ENCODE measurements at places on chromosomes 13 and 19.

DNA sequence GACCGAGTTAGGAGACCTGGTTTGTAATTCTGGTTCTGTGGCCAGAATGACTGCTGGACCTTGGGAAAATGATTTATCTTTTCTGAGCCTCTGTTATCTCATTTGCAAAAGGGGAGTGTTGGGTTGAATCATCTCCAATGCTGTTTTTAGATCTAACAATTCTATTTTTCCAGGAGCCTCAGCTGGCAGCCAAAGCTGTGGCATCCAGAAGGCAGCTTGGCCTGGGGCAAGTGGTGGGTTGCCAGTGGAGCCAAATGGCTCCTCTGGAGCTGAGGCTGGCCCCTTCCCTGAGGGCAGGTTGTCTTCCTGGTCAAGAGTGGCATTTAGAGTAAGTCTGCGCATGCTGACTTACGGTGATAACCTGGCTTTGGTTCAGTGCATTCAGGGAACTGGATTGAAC, 21.3 kb downstream of the B3GLCT start:
- no peak for DNase-seq

GRCh38 chr13:78102121-78102677, 183.6 kb upstream of the EDNRB start:
- DNase-seq, result peak; percentile 33

DNA sequence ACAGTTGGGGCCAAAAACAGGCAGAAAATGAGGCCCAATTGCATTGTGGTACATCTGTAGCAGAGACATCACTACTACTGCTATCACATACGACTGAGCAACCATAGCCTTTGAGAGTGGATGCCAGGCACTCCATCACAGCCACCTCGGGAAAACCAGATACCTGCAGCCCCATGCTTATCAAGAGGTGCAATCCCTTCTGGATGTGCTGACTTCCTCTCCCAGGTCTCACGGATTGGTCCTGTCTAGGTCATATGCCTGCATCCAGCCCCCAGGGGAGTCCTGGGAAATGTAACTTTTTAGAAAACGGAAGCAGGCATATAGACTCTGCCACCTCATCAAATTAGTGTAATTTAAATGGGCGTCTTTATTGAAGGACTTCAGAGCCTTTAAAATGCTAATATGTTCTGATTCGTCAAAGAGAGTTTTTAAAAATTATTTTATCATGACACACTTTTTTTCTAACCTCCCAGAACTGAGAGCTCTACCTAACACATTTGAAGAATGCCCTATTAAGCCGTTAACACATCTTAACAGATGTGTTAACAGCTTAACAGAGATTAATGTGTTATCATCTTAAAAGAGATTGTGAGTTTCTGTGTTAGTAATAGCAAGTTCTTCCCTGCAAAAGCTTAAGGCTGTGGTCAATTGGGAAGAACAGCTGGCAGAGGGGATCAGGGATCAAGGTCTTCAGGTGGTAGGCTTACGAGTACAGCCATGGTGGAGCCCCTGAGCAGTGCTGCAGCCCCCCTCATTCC, 63.9 kb downstream of the DLEU7 start:
- no peak for DNase-seq

DNA sequence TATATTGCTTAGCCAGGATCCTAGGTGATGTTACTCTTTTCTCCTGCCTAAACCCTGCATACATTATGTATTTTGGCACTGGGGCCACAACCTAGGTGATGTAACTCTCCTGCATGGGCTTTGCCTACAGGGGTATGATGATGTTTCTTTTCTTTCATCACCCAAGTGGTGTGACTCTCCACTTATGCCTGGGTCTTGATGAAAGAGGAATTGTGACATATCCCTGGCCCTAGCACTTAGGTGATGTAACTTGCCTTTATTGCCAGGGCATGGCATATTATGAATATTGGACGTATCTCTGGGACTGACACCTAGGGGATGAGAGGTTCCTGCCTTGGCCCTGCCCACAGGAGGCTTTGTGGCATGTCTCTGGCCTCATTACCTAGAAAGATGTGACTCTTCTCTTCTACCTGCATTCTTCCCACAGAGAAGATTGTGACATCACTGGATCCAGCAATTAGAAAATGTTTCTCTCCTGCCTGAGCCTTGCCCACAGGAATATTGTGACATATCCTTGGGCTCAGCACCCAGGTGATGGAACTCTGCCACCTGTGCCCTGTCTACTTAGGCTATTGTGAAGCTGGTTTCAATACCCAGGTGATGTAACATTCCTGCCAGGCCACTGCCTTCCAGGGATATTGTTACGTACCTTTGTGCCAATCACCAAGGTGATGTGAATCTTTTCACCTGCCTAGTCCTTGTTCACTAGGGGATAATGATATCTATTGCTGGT, 27.3 kb upstream of the ZNF254 start:
- DNase-seq, result no peak

DNA sequence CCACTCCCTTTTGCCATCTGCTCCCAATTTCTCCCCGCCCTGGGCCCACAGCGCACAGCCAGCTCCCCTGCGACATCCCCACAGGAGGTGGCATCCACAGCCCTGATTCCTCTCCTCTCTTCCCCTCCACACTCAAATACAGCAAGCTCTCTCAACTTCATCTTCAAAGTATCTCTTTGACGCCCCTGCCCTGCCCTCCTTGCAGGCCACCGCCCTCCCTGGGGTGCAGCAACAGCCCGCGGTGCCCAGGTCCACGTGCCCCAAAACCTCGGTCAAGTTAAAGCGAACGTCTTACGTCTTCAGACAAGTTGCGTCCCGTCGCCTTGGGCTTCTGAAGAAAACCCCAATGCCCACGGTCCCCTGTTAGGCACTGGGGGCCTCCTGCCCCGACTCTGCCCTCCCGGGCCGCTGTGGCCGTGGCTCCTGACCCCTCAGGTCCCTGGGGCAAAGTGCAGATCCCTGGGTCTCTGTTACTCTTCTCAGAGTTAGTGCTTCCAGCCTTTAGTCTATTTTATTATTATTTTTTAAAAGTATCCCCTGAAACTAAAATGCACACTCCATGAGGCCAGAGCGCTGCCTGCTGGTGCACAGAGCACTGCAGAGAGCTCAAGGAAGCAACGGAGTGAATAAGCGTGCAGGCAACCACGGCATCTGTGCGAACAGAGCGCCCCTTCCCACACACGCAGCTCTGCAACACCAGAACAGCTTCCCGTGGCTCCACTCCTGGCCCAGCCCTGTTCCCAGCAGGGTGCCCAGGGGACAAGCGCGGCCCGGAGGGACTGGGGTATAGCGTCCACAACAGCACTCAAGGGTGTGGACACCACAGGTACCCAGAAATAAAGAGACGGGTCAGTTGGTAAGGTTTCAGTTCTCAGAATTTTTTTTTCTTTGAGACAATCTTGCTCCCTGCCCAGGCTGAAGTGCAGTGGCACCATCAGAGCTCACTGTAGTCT, 26.4 kb downstream of the IL17D start:
- no peak for DNase-seq

- no peak for DNase-seq
These were observed 1.1 kb downstream of the TNNI3 start for GRCh38 chr19:55156202-55157063.

DNA sequence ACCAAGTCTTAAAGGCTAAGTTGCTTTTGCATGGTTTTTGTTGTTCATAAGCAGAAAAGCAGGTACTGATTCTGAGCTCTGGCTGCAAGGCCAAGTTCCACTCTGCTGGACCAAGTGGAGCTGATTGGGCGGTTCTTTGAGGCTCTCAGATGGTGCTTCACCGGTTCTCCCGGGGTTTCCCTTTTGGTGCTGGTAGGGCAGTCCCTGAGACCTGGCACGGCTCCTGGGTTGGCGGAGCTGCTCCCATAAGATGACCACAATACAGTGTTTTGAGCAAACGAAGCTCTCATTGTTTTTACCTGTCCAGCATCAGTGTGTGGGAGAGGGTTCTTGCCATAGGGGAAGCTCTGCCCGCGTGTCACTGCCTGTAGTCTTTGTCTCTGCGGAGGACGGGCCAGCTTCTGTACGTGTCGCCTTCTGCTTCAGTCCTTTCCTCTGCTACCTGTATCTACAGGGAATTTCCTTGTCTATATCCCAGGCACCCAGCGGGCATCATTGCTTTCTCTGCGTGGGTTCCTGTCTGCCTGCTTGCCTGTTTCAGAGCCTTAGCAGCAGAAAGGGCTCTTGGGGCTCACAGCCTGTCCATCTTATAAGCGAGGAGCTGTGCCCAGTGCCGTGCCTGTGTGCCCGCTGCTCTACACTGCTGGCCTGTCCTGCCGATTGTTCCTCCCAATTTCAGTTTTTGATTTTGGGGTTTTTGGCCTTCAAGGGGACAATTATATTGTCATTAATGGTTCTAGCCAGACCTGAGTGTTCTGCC, 2.3 kb downstream of the U2AF2 start:
- DNase-seq, result no peak

DNA sequence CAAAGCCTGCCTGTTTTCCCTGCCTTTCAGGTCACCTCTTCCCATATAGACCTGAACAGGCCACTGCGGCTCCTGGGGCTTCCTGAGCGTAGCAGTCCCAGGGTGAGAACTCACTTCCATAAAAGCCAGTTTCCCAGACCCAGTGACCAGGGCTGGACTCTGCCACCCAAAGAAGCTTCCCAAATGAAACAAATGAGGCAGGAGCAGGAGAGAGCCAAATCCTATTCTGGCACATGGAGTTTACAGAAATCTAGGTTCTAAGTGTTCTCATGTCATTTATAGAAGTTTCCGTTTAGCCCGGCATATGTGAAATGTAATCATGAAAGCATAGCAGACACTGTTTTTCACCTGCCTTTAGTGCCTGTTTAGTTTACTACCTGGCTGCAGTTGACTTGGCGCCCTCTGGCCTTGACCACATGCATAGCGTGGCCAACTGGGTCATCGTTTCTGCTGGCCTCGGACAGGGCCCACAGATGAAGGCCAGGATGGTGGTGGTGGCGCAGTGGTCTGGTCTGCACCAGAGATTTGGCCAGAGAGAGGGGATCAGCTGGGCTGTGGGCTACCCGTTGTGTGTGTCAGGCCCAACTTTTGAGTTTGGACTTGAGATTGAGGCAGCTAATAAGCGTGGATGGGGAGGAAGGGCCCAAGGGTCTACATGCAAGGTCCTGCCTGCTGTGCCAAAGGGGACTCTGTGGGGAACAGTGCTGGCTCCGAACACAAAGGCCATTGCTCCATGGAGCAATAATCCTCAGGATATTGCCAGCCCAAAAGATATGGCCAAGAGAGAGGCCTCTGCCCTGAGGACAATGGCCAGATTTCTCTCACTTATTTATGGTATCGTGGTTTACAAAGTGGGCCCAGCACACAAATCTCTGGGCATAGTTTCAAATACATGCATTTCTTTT, 43.3 kb downstream of the NFIX start:
- DNase-seq, result no peak

DNA sequence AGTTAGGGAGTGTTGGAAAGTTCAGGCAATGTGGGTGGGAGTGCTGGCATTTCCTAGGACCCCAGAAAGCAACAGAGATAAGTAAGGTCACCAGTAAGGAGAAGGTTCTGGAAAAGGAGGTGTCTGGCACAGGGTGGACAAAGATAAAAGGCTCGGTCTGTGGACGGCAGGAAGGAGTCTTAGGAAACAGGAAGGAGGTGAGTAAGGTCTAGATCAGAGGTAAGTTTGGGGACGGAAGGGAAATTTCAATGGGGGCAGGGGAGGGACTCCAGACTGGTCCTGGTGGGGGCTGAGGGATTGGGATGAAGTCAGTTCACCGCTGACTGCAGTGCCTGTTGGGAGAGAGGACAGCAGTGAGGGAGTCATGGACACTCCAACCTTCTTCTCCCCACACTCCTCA, 7.8 kb upstream of the OPA3 start:
- DNase-seq, result no peak

DNA sequence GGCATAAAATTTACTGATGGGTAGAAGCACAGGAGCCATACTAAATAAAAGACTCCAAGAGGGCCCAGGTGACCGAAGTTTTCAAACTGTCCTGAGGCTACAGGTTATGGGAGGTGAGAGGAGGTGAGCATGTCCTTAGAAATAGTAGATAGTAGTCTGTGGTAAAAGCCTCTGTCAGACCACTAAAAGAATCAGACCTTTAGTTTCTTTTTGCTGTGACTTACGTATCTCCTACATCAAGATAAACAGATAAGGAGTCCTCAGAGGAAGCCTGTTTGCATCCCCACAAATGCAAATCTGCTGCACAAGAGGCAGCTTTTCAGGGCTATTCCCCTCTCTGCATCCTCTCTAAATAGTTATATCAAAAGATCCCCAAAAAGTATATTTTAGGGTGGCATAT, 711.6 kb upstream of the SLITRK6 start:
- no peak for DNase-seq

DNA sequence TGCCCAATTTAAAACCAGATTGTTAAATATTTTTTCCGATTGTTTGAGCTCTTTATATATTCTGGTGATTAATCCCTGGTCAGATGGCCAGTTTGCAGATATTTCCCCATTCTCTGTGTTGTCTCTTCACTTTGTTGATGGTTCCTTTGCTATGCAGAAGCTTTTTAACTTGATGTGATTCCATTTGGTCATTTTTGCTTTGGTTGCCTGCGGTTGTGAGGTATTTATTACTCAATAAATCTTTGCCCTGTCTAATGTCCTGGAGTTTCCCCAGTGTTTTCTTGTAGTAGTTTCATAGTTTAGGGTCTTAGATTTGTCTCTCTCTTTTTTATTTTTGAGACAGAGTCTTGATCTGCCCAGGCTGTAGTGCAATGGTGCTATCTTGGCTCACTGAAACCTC, 23.8 kb upstream of the LMO7 start:
- DNase-seq, result no peak

- no peak for DNase-seq
These were observed 23.2 kb downstream of the STOML3 start for GRCh38 chr13:38967446-38967845.

GRCh38 chr13:111914241-111915103, 152.5 kb upstream of the SOX1 start:
- DNase-seq, result no peak

GRCh38 chr13:113840541-113841352, 23.1 kb downstream of the GAS6 start:
- no peak for DNase-seq

DNA sequence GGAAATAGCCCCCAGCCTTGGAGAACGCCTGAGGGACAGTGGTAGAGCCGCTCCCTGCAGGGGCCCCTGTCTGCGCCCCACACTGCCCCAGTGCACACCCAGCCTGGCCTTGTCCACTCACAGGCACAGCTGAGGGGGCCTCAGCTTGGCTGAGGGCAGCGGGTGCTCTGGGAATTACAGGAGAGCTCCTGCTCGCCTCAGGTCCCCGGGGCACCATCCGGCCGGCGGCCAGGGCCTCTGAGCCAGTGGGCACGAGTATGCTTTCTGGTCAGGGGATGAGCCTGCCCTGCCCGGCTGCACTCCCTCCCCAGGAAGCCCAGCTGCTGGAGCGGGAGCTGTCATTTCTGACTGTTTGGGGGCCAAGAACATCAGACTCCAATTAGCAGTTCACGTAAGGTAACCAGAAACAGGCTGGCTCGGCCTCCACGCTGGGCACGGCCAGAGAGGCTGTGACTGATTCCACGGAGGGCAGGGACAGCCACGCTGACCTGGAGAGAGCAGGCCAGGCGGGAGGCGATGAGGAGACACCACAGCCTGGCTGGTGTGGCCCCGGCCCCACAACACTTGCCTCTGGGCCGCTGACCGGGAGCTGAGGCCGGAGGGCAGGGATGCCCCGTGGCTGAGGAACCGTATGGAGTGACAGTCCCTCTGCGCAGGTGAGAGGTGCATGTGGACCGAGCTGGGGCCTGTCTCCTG, 15.4 kb downstream of the CEBPG start:
- no peak for DNase-seq

Data from retinal pigment epithelial cell (primary cell).